ENCODE measurements at places on chromosomes 3 and 15. TPM values are rescaled to one million over a fixed set of nuclear protein-coding genes. Genes with fewer than 3 reads are reported as not detected.

- DNase-seq = peak; percentile 85
These were observed 106.6 kb upstream of the TMC3 start for GRCh38 chr15:81480645-81481053.

DNA sequence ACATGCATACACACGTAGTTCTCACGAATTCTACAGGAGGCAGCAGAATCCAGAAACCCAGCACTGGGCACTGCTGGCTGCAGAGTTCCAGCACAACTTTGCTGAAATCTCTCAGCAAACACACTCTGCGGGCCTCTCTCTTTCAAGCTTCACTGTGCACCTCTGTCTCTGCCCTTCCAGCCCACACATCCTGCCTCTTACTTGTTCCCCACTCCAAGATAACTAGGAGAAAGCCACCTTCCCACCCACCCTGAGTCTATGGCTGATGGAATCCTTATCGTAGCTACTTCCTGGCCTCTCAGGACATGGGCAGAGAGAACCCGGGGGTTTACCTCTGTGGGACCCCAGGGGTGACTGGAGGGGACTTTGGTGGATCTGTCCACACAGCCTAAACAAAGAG is 11.9 kb downstream of the ANP32A start:
- no peak for DNase-seq

DNA sequence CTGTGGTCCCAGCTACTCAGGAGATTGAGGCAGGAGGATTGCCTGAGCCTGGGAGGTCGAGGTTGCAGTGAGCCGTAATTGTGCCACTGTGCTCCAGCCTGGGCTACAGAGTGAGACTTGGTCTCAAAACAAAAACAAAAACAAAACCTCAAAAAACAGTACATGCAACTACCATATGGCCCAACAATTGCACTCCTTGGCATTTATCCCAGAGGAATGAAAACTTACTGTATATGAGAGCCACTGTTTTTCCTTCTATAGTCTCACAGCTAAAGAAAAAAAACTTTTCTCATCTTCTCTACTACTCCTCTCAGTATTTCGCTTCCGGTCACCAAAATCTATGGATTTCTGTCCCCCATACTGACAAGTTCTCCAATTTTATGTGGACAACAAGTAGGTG is 84.3 kb downstream of the FLNB start:
- no peak for DNase-seq

- DNase-seq = peak; percentile 65
These were observed 251.0 kb upstream of the MCTP2 start for GRCh38 chr15:93980261-93980911.

DNA sequence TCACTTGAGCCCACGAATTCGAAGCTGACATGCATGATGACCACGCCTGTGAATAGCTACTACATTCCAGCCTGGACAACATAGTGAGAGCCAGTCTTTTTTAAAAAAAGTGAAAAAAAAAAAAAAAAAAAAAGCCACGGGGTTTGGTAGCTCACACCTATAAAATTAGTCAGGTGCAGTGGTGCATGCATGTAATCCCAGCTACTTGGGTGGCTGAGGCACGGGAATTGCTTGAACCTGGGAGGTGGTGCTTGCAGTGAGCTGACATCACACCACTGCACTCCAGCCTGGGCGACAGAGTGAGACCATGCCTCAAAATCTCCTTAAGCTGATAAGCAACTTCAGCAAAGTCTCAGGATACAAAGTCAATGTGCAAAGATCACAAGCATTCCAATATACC is 44.4 kb downstream of the CSNK1G1 start:
- DNase-seq = no peak

DNA sequence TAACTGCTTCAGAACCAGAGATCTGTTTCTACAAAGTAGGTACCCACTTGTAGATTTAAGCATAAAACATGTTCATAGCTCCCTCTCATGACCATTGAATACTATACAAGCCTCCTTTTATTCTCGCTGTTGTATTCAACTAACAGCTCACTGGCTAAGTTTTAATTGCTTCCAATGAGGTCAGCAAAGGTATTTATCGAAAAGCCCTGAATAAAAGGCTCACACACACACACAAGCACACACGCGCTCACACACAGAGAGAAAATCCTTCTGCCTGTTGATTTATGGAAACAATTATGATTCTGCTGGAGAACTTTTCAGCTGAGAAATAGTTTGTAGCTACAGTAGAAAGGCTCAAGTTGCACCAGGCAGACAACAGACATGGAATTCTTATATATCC is at the start of gene FGF7:
TSS of gene FGF7 (plus strand) at position 222 of the 400 bp plus-strand sequence. CDS start 1,056 bp downstream, outside the sequence.
- peak; percentile 68 for DNase-seq

DNA sequence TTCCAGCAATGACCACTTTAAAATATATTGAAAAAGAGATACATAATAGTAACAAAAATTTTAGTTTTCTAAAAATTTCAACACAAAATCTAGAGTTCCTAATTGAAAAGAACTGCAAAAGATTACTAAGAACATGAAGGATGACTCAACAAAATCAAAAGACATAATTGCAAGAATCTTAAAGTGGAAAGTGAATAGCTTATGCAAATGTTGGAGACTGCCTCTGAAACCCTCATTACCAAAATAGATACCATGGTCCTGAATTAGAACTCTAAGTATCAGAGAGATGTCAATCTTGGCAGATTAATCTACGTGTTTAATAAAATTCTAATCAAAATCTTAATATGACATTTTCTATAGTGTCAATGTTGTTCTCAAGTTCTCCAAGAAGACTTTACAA is 60.7 kb upstream of the SGO1 start:
- no peak for DNase-seq

DNA sequence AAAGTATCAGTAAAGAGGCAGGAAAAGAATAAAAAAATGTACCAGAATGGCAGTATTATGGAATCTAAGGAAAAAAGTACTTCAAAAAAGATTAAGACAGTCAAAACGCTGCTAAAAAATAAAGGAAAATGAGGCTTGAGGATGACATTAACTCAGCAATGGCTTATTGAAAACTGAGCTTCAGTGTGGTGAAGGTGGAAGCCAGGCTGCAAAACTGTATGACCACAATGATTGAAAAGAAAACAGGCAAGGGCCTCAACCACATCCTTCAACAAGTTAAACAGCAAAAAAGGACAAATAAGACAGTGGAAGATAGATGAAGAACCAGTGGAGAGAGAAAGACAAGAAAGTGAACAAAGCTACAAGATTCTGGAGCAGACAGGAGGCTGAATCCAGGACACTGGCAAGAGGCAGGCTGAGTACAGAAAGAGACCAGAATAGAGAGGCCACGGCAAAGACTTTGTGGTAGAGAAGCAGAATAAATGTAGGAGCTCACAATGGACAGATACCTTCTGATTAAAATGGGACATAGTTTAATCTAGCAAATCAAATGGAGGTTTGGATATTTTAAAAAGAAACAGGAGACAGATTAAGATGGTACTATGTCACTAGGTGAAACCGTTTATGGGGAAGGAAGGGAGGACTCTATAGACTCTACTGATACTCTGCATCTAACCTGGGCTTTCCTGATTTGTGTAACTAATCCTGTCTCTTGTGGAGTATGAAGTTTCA is 86.1 kb downstream of the TJP1 start:
- DNase-seq = no peak

Gene KCNAB1
- 0.43 TPM for polyA plus RNA-seq

Gene COX5A
- polyA plus RNA-seq = 516 TPM

Gene CHRFAM7A
- 0.25 TPM for polyA plus RNA-seq

Gene PP2D1
- not detected for polyA plus RNA-seq
